ENCODE measurements at places on chromosomes 3 and 15. TPM values are rescaled to one million over a fixed set of nuclear protein-coding genes. Genes with fewer than 3 reads are reported as not detected.

DNA sequence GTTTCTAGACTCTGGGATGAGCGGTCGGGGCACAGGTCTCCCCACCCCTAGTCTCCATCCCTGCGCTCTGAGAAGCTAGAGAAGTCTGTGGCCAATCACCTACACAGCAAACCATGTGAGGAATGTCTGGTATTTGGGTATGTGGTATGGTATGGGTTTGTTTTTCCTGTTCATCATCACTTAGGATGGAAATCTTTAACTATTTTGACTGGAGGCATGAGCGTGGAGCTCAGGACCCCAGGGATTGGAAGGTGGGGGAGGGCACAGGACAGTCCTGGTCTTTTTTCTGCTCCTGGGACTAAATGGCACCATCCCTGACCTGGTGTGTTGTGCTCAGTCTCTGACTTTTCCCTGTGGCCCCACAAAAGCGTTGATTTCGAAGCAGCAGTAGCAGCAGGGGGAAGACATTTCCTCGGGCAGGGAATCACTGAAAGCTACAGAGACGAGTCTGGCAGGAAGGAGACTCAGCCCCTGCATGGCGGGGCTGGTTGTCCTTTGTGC is 191.7 kb upstream of the TPM1 start:
- peak overlapping the region; percentile 89 for H3K27ac ChIP-seq
- no peak overlapping the region for H3K4me3 ChIP-seq
- H3K4me1 ChIP-seq = peaks cover 88% of the 10 kb centered on the region
- DNase-seq = peak; percentile 85

DNA sequence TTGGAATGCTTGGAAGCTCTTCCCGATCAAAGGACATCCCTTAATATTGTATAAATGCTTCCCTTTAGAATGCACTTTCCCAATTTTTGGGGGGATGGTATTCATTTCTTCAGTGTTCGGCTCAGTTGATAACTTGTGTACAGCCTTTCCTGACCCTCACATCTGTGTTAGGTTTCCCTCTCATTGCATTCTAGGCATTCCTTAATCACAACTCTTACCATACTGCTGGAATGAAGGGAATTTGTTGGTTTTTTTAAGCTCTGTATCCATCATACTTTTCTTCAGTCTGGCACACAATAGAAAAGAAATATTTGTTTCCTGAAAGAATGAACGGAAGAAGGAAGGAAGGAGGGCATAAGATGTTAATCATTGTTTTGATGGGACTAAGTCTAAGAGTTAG is 119.5 kb downstream of the CHST2 start:
- no peak overlapping the region for H3K4me3 ChIP-seq
- DNase-seq = no peak
- no peaks in the 10 kb centered on the region for H3K27me3 ChIP-seq
- no peaks in the 10 kb centered on the region for H3K36me3 ChIP-seq

GRCh38 chr15:86557018-86557550 is 477.4 kb downstream of the AGBL1 start:
- no peak overlapping the region for H3K27ac ChIP-seq
- H3K36me3 ChIP-seq = no peaks in the 10 kb centered on the region
- DNase-seq = no peak
- H3K4me3 ChIP-seq = no peak overlapping the region
- H3K4me1 ChIP-seq = no peaks in the 10 kb centered on the region

DNA sequence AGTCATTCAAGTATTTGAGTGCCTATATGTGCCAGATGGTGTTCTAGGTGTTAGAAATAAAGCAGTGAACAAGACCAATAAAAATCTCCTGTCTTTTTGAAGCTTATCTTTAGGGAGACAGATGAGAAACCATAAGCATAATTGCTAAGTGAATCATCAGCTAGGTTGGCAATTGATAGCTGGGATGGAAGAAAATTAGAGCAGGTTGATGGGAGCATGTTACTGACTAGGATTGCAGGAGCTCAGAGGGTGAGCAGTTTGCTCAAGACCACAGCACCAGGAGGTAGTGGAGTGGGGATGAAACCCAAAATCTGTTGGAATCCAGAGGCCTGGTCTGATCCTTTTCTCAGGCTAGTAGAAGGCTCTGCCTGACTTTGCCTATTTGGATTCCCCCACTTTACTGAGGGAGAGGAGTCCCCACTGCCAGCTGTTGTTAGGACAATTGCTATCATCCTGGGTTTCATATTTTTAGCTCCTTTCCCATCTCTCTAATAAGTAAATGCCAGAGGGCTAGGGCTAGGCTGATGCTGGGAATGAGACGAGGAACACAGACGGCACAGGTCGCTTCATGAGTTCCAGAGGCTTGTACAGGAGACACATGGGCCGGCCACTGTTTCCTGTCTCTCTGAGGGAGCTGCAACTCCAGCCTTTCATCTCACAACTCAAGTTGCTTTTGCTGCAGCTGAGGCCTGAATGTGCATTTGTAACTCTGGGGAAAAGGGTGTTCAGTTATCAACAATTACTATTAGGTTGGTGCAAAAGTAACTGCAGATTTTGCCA is 102.9 kb downstream of the CACNA1D start:
- no peak overlapping the region for H3K27ac ChIP-seq
- no peaks in the 10 kb centered on the region for H3K4me1 ChIP-seq
- no peak overlapping the region for H3K4me3 ChIP-seq
- H3K27me3 ChIP-seq = peaks cover 40% of the 10 kb centered on the region
- no peaks in the 10 kb centered on the region for H3K36me3 ChIP-seq
- DNase-seq = no peak

DNA sequence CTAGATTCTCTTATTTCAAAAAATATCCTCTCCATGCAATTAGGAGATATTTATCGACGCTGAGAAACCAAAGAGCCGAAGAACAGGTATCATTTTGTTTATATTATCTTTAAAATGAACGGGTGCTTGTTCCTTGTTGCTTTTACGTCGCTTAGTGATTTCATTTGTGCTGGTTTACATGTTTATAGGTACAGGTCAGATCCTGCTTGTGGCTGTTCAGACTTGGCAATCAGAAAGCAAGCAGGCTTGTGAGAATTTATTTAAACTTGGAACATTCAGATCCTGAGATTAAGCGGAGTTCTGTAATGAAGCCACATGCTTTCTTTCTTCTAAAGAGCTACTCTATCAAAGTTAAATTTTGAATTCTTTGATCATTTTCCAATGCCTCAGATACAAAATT is 43.0 kb upstream of the ATP2C1 start:
- peak overlapping the region; percentile 36 for H3K4me3 ChIP-seq
- DNase-seq = no peak
- peak overlapping the region; percentile 73 for H3K27ac ChIP-seq
- no peaks in the 10 kb centered on the region for H3K27me3 ChIP-seq
- H3K36me3 ChIP-seq = no peaks in the 10 kb centered on the region

- no peak overlapping the region for H3K27ac ChIP-seq
- no peak for DNase-seq
- H3K4me1 ChIP-seq = no peaks in the 10 kb centered on the region
- no peak overlapping the region for H3K4me3 ChIP-seq
- no peaks in the 10 kb centered on the region for H3K27me3 ChIP-seq
- H3K36me3 ChIP-seq = no peaks in the 10 kb centered on the region
Observed at GRCh38 chr3:33636125-33636850, 81.8 kb downstream of the CLASP2 start.

DNA sequence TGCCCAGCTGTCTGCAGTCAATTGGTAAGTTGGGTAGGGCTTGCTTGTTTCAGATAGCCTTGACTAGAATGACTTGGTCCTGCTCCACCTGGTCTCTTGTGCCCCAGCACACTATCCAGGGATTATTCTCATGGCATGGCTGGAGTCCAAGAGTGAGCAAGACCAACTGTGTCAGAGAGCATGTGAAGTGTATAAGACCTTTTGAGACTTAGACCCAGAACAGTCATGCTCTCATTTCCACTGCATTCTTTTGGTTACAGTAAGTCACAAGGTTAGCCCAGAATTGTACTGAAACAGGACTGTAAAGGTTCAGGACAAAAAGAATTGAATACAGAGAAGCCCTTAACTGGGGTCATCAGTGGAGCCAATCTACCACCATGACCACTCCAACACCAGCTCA is 650.8 kb upstream of the ADAMTS9 start:
- H3K4me1 ChIP-seq = no peaks in the 10 kb centered on the region
- H3K4me3 ChIP-seq = no peak overlapping the region
- H3K27me3 ChIP-seq = no peaks in the 10 kb centered on the region
- H3K36me3 ChIP-seq = no peaks in the 10 kb centered on the region
- no peak for DNase-seq
- no peak overlapping the region for H3K27ac ChIP-seq

- H3K4me3 ChIP-seq = peak overlapping the region; percentile 25
- no peaks in the 10 kb centered on the region for H3K27me3 ChIP-seq
- no peak for DNase-seq
- H3K27ac ChIP-seq = peak overlapping the region; percentile 69
- H3K36me3 ChIP-seq = no peaks in the 10 kb centered on the region
Observed at GRCh38 chr15:51576911-51577500, 45.6 kb downstream of the DMXL2 start.

- DNase-seq = no peak
- H3K27me3 ChIP-seq = no peaks in the 10 kb centered on the region
- H3K4me1 ChIP-seq = no peaks in the 10 kb centered on the region
- no peak overlapping the region for H3K4me3 ChIP-seq
Observed at GRCh38 chr15:83947156-83947555, 288.4 kb upstream of the GOLGA6L4 start.

- H3K4me1 ChIP-seq = no peaks in the 10 kb centered on the region
- no peak for DNase-seq
- H3K36me3 ChIP-seq = no peaks in the 10 kb centered on the region
- H3K27me3 ChIP-seq = peaks cover 94% of the 10 kb centered on the region
Observed at GRCh38 chr3:10772271-10773161, 43.5 kb upstream of the SLC6A11 start.

- H3K4me3 ChIP-seq = no peak overlapping the region
- no peaks in the 10 kb centered on the region for H3K36me3 ChIP-seq
- no peak for DNase-seq
- no peaks in the 10 kb centered on the region for H3K27me3 ChIP-seq
- no peak overlapping the region for H3K27ac ChIP-seq
Observed at GRCh38 chr3:58015520-58015915, 7.3 kb downstream of the FLNB start.

SCAANT1 gene
- total RNA-seq = not detected

OR5K2 gene
- total RNA-seq = not detected

SLC12A8 gene
- 30.7 TPM for total RNA-seq
